Astrocyte of the spinal cord (primary cell): ENCODE measurements at places on chromosomes 6 and 20.

- no peak for DNase-seq
Measured at GRCh38 chr6:143111443-143111842, 50.8 kb downstream of the AIG1 start.

GRCh38 chr6:129104131-129104530 is 221.2 kb downstream of the LAMA2 start:
- peak; percentile 59 for DNase-seq

DNA sequence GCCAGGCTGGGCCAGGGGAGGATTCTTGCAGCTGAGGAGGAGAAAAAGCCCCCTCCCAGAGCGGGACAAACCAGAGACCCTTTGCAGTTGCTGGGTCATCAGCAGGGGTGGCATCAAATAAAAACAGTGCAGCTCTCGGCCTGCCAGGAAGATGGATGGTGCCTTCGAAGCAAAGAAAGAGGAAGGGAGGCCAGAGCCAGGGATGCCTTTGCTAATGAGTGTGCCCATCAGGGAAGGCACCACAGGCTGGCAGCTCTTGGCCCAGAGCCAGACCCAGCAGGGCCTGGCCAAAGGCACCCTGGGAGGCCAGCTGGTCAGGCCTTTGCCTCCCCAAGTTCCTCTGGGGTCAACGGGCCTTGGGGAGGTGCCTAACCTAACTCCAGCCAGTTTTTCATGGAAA is 26.3 kb upstream of the ZNF318 start:
- DNase-seq = no peak

GRCh38 chr6:47075741-47076421 is 33.7 kb upstream of the ADGRF1 start:
- peak; percentile 45 for DNase-seq

GRCh38 chr6:166490671-166491500 is 95.6 kb downstream of the RAMACL start:
- peak; percentile 81 for DNase-seq

- DNase-seq = no peak
Measured at GRCh38 chr20:15018966-15019365, 681.6 kb upstream of the FLRT3 start.

GRCh38 chr6:37696220-37696840 is 1.4 kb downstream of the MDGA1 start:
- DNase-seq = peak; percentile 51

DNA sequence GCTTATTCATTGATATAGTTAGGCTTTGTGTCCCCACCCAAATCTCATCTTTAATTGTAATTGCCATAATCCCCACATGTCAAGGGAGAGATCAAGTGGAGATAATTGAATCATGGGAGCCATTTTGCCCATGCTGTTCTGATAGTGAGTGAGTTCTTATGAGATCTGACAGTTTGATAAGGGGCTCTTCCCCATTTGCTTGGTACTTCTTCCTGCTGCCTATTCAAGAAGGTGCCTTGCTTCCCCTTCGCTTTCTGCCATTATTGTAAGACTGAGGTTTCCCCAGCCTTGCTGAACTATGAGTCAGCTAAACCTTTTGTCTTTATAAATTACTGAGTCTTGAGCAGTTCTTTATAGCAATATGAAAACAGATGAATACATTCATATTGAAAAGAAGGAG is 45.6 kb downstream of the CENPW start:
- no peak for DNase-seq

DNA sequence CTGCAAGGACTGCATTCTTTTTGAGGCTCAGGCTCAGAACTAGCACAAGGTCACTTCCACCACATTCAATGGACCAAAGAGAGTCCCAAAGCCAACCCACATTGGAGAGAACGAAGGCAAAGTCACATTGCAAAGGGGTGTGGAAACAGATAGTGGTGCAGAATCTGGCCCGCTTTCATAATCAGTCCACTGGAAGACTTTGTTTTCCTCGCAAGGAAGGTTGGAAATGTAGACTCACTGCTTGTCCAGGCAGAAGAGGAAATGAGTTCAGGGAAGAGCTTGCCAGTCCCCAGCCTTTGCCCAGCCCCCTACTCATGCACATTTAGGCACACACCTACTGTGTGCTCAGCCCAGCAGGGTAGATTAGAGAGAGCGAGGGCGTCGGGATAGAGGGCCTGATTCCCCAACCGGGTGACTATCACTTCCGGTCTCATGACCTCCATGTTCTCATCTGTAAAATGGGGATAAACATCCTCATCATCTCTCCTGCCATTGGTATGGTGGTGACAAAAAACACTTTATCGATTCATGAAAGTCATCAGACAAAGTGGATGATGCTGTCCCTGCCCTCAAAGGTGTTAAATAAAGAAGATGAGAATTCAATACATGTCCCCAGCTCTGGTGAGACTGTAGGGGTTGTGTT is 24.3 kb upstream of the CCN5 start:
- no peak for DNase-seq

- no peak for DNase-seq
Measured at GRCh38 chr6:72524011-72524645, 97.7 kb upstream of the KCNQ5 start.

GRCh38 chr6:158713469-158713868 is 63.6 kb downstream of the SYTL3 start:
- DNase-seq = no peak

DNA sequence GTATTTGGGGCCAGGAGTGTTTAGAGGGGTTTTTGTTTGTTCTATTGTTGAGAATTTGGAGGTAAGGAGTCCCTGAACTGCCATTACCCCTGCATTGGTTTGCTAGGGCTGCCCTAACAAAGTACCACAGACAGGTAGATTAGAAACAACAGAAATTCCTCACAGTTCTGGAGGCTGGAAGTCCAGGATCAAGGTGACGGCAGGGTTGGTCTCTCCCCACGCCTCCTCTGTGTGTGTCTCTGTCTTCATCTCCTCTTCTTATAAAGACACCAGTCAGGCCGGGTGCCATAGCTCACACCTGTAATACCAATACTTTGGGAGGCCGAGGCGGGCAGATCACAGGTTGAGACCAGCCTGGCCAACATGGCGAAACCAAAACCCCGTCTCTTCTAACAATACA is 97.1 kb upstream of the FAM8A1 start:
- no peak for DNase-seq

DNA sequence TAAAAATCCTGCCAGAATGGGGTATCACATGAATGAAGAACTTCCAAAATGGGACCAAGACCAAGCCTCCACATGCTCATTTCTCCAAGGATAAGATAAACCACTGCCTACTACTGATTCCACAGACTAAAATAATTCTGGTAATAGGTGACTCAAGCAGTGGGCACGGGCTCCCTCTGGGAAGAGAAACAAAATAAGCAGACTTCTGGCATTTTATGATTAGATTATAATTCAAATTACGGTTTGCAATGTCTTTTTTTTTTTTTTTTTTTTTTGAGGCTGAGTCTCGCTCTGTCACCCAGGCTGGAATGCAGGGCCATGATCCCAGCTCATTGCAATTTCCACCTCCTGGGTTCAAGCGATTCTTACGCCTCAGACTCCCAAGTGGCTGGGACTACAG is 16.0 kb downstream of the UQCC1 start:
- peak; percentile 86 for DNase-seq

DNA sequence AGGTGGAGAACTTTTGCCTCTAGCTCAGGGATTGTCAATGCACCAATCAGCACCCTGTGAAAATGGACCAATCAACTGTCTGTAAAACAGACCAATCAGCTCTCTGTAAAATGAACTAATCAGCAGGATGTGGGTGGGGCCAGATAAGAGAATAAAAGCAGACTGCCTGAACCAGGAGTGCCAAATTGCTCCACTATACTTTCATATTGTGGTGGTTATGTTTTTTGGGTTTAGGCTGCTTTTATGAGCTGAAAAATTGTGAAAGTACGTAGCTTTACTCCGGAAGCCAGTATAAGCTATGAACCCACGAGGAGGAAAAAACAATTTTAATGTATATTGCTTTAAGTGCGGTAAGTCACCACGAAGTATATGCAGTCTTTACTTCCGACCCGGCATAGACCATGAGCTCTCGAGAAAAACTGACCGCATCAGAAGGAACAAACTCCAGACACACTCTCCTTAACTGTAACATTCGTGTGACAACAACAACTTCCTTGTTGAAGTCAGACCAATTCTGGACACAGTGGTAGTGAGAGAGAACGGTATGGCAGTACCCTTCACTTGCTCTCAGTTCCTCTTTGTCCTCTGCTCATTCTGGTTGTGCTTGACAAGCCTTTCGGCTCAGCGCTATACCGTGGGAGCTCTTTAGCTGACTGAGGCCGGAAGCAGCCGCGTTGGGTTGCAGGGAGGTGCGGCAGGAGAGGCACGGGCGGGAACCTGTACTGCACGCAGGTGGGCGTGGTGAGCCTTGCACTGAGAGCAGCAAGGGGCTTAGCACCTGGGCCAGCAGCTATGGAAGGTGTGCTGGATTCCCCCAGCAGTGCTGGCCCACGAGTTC is 81.9 kb upstream of the E2F3 start:
- no peak for DNase-seq

DNA sequence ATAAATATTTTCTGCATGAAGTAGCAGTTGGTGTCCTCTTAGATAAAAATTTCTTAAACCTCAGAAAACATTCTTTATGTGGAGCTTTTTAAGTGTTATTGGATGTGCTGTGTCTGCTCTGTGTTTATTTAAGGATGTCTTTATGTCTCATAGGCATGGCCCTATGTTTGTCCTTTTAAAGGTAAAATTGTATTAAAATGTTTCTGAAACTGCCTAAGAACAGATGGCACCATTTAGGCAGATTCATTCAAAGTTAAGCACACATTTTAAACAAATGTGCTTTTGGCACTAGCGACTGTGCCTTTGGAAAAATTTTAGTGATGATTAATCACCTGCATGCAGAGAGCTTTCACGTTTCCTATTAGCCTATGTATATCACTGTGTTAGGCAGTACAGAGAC is 125.2 kb downstream of the KIF6 start:
- DNase-seq = peak; percentile 9

GRCh38 chr20:60215816-60216730 is 257.9 kb downstream of the CDH26 start:
- DNase-seq = no peak

DNA sequence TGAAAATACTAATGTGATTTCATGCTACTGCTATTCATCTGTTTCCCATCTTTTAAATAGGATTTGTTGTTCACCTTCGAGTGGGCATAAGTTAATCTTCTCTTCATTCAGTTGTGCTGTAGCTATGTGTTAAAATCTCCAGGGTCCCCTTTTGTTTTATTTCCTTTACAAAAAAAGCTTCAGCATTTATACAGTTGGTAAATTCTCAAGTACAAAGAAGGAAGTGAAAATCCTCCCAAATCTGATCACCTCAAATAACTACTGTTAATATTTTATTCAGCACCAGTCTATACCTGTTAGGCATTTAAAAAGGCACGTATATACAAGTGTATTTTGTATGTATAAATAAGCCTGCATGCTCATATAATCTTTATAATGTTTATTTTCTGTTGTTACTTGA is 251.2 kb downstream of the TMEM242 start:
- no peak for DNase-seq

GRCh38 chr20:2867081-2867864 is 6.0 kb upstream of the PTPRA start:
- DNase-seq = no peak

DNA sequence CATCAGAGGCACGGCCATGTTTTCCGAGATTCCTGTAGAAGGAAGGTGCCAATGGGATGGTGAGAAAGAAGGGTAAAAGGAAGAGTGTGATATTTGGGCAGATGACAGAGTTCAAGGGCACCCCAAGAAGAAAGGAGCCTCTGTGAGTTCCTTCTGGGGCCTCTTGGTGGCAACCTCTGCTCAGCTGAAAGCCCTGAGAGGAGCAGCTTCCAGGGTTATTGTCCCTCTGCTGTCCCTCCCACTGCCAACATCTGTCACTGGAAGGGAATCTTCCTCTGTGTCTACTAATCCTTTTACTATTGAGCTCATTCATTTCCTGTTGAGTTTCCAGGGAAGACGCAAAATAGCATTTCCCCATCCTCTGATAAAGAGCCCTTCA is 40.0 kb upstream of the KCNK16 start:
- DNase-seq = no peak

DNA sequence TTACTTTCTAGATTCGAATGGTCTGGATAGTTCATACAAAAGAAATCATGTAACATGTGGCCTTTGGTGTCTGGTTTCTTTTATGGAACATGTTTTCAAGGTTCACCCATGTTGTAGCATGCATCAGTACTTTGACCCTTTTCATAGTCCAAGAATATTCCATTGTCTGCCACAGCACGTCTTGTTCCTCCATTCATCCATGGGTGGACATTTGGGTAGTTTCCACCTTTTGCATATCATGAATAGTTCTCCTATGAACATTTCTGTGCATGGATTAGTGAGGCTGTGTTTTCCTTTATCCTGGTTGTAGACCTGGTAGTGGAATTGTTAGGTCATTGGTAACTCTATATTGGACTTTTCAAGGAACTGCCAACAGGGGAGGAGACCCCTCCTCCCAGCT is 31.7 kb downstream of the GSTA3 start:
- peak; percentile 4 for DNase-seq

- no peak for DNase-seq
Measured at GRCh38 chr20:38216201-38216600, 44.3 kb downstream of the KIAA1755 start.

DNA sequence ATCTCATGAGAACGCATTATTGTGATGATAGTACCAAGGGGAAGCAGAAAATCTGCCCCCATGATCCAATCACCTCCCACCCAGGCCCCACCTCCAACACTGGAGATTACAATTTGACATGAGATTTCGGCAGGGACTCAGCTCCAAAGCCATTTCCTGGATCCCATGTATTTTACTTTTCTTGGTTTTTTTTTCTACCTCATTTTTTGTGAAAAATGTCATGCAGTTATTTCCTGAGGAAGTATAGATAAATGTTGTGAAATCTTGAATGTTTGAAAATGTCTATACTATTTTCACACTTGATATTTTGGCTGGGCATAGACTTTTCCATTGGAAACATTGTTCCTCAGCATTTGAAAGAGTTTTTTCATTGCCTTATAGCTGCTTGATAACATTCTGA is 9.1 kb upstream of the BRPF3 start:
- DNase-seq = no peak

DNA sequence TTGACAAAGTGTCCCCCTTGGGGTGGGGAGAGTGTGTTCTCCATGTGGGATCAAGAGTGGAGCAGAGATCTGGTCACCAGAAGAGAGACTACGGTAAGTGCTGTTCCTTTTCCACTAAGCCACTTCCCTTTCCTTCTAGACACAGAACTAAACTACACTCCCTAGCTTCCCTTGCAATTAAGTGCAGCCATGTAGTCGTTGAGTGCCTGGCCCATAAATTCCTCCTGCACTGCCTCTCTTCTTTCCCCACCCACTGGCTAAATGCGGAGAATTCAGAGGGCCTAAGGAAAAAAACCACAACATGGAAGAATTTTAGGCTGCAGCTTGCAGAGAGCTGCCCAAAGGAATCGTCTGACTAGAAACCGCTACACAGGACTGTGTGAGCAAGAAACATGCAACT is 1.5 kb downstream of the WDR27 start:
- DNase-seq = peak; percentile 35

DNA sequence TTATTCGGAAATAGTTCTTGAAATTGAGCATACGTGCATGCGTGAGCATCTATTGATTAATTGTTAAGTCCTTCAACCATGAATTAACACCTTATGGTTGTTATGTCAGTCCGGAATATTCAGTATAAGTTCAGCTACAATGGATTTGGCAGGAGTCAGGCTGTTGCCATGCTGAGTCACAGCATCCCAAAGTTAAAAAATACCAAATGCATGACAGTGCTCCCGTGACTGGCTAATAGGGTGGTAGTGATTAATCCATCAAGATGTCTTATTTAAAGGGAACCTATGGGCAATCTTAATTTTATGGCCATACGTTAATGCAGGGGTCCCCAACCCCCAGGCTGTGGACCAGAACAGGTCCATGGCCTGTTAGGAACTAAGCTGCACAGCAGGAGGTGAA is 10.5 kb downstream of the RAE1 start:
- peak; percentile 73 for DNase-seq

- peak; percentile 46 for DNase-seq
Measured at GRCh38 chr6:684831-685636, 7.9 kb downstream of the EXOC2 start.

- DNase-seq = peak; percentile 19
Measured at GRCh38 chr6:88220493-88220892, 54.3 kb upstream of the CNR1 start.
